Activated naive CD8-positive, alpha-beta T cell treated with anti-CD3 and anti-CD28 coated beads, Interleukin-2, amount 10 ng/mL, durations not matched to agents 7 days and 5 days (primary cell): ENCODE measurements at places on chromosomes 16 and 17. TPM values are rescaled to one million over a fixed set of nuclear protein-coding genes. Genes with fewer than 3 reads are reported as not detected.

The TNFRSF13B gene
- not detected for total RNA-seq

The GSE1 gene
- 60.9 TPM for total RNA-seq

The C17orf100 gene
- total RNA-seq, result 2.5 TPM

The STH gene
- not detected for total RNA-seq

The MT1F gene
- 24.1 TPM for total RNA-seq

The WBP2 gene
- total RNA-seq, result 107 TPM

The FBXL19 gene
- 20.1 TPM for total RNA-seq

The CANT1 gene
- 56.0 TPM for total RNA-seq

The CTF1 gene
- total RNA-seq, result 0.37 TPM

The PTX4 gene
- total RNA-seq, result not detected

- H3K4me3 ChIP-seq, result no peak overlapping the region
- H3K36me3 ChIP-seq, result no peaks in the 10 kb centered on the region
- H3K27me3 ChIP-seq, result no peaks in the 10 kb centered on the region
- DNase-seq, result no peak
These were observed 74.5 kb upstream of the MYOCD start for GRCh38 chr17:12591021-12591735.

DNA sequence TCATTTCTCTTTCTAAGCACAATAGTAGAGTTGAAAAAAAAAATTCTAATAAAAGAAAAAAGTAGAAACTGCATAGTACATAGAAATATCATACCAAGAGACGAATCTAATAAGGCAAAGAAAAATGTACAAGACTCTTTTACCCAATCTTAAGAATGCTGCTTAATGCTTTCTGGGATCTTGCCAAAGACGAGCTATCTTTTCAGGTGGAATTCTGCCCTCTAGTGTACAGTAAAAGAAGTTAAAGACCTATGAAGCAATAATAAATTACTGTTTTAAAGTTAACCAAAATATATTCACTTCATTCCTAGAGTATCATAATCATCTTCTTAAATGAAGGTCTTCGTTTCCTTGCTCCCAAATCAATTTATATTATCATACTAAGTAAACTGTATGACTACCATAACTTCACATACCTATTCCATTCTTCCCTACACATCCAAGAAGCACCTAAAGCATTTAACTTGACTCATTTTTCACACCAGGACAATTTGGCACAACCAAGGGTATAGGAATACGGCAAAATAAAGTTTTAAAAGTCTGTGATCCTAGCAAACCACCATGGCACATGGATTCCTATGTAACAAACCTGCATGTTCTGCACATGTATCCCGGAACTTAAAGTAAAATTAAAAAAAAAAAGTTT, 47.7 kb downstream of the CFDP1 start:
- no peak overlapping the region for H3K4me3 ChIP-seq
- DNase-seq, result no peak
- no peak overlapping the region for H3K27ac ChIP-seq
- H3K27me3 ChIP-seq, result peaks cover 9% of the 10 kb centered on the region

DNA sequence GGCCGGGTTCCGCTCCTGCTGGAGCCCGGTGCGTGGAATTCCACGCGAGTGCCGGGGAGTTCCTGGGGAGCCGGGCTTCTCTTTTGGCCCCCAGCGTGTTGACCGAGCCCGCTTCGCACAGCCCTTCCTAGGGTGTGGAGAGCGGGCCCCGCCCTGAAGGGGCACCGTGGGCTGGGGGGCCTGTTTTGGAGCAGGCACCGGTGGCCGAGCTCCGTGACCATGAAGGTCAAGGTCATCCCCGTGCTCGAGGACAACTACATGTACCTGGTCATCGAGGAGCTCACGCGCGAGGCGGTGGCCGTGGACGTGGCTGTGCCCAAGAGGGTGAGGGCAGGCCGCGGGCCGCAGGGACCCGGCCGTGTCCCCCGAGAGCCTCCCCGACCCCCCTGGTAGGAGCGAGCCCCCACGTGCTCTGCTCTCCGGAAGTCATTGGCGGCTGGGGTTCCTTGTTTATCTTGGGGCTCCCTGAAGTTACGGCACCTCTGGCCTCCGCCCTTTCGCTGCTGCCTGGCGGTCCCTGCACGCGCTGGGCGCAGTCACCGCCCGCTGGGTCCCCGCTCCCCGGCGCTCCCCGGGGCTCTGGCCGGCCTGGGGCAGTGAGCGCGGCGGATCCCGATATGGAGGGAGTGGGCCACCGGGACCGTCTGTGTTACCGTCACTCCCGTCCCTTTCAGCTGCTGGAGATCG, 528 bp downstream of the HAGHL start:
- no peak overlapping the region for H3K27ac ChIP-seq
- H3K36me3 ChIP-seq, result no peaks in the 10 kb centered on the region
- H3K4me1 ChIP-seq, result no peaks in the 10 kb centered on the region

DNA sequence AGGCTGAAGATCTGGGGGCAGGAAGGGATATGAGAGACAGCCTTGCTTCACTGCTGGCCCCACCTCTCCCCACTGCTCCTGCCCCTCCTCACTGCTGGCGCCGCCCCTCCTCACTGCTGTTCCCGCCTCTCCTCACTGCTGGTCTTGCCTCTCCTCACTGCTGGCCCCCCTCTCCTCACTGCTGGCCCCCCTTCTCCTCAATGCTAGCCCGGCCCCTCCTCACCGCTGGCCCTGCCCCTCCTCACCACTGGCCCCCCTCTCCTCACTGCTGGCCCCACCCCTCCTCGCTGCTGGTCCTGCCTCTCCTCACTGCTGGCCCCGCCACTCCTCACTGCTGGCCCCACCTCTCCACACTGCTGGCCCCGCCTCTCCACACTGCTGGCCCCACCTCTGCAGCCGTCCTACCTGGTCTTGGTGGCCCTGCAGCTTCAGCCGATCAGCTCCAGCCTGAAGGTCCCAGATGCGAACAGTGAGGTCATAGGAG, 9.5 kb upstream of the PAM16 start:
- no peak overlapping the region for H3K4me3 ChIP-seq
- H3K27me3 ChIP-seq, result no peaks in the 10 kb centered on the region
- peaks cover 10% of the 10 kb centered on the region for H3K36me3 ChIP-seq
- H3K27ac ChIP-seq, result no peak overlapping the region
- no peak for DNase-seq
- no peaks in the 10 kb centered on the region for H3K4me1 ChIP-seq

DNA sequence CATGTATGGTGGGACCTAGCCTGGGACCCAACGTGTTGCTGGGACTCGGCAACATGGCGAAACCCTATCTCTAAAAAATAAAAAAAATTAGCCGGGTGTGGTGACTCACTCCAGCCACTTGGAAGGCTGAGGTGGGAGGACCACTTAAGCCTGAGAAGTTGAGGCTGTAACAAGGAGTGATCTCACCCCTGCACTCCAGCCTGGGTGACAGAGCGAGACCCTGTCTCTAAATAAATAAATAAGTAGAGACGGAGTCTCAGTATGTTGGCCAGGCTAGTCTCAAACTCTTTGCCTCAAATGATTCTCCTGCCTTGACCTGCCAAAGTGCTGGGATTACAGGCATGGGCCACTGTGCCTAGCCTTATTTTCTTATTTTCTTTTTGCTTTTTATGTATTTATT, 10.1 kb upstream of the CNP start:
- no peak overlapping the region for H3K4me3 ChIP-seq
- peaks cover 1% of the 10 kb centered on the region for H3K27me3 ChIP-seq
- peaks cover 1% of the 10 kb centered on the region for H3K4me1 ChIP-seq
- DNase-seq, result no peak

DNA sequence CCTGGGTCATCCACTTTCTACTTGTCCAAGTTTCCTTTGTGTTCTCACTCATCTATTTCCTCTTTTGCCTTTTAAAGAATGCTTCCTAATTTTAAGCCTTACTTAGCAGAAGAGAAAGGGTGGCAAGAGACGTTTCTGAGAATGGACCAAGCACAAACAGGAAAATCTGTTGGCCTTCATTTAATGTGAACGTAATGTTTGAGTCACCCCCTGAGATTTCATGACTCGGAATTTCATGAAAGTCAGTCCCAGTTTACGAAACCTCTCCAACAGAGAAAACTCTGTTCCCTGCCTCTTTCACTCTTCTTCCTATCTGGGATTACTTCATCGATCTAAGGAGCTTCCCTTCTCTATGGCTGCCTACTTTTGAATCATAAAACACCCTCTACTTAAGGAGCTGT, at the start of gene CD300E:
Gene CD300E (minus strand): TSS at position 46 of the 401 bp plus-strand sequence. CDS start 117 bp downstream, outside the sequence.
- no peak within 1 kb of the TSS for H3K27ac ChIP-seq
- no peak for DNase-seq
- no peak within 1 kb of the TSS for H3K4me3 ChIP-seq
- no peaks in the 10 kb centered on the region for H3K4me1 ChIP-seq

DNA sequence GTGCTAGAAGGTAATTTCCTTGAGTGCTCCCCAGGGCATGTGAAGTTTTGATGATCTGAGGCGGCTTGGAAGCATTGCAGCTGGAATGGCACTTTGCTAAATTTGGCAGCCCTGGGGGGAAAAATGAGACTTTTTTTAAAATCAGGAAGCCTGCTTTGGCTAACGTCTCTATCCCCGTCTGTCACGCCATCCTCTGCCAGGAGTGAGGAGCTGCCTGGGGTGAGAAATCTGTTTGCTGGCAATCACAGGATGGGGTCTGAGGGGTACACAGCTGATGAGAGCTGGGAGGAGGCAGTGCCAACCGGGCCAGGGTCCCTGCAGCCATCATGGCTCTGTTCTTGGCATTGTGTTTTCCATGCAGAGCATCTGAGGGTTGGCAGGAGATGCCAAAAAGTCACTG, 2.0 kb downstream of the ABCC12 start:
- no peak for DNase-seq
- no peak overlapping the region for H3K4me3 ChIP-seq
- H3K27me3 ChIP-seq, result peaks cover 5% of the 10 kb centered on the region
- H3K36me3 ChIP-seq, result no peaks in the 10 kb centered on the region

DNA sequence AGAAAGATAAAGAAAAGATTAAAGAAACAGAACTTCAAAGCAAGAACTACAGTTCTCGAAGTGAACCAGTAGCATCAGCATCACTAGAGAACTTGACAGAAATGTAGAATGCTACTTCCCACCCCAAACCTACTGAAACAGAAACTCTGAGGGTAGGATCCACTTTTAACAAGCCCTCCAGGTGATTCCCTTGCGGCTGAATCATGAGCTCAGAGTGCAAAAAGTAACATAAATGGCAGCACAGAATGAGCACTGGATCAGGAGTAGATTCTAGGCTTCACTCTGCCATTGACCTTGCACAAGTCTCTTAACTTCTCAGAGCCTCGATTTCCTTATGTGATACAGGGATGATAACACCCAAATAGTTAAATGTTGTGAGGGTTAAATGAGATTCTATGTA, 5.8 kb downstream of the TOM1L2 start:
- H3K36me3 ChIP-seq, result peaks cover 2% of the 10 kb centered on the region
- H3K4me3 ChIP-seq, result no peak overlapping the region
- peaks cover 44% of the 10 kb centered on the region for H3K4me1 ChIP-seq
- no peak for DNase-seq

DNA sequence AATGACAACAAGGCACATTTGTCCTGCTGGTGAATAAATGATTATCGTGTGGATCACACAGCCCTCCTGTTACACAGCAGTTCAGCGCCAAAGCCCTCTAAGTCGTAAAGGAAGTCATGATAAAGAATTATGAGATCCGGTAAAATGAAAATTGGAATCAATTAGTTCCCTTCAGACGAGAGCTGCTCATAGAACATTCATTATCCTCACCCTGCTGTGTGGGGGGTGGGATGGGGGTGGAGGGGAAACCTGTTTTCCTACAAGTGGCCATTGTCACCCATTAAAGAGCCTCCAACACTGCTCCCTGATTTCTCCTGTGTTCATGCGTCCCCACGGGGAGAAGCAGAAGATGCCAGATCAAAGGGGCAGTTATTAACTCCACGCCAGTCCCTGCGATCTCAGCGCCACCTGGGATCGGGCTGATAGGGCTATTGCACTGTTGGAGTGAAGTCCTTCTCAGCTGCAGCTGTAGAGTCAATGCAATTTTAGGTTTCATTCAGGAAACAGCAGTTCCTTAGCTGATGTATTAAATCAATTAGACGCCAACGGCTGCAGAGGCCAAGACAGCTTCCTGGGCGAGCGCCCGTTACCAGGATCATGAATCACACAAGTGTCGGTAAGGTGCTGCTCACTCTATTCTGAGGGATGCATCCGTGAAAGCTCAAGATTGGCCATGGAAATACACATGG, 19.2 kb upstream of the CACNG4 start:
- no peaks in the 10 kb centered on the region for H3K36me3 ChIP-seq
- no peaks in the 10 kb centered on the region for H3K4me1 ChIP-seq
- H3K27me3 ChIP-seq, result peaks cover 47% of the 10 kb centered on the region
- DNase-seq, result no peak
- H3K4me3 ChIP-seq, result no peak overlapping the region

GRCh38 chr17:58532555-58532951, 18.1 kb upstream of the MTMR4 start:
- peaks cover 7% of the 10 kb centered on the region for H3K4me1 ChIP-seq
- H3K27me3 ChIP-seq, result peaks cover 47% of the 10 kb centered on the region
- DNase-seq, result no peak

GRCh38 chr16:29927070-29927905, 1.3 kb upstream of the KCTD13 start:
- H3K4me1 ChIP-seq, result peaks cover 22% of the 10 kb centered on the region
- peak; percentile 25 for DNase-seq
- peak overlapping the region; percentile 87 for H3K4me3 ChIP-seq
- H3K27ac ChIP-seq, result peak overlapping the region; percentile 93

DNA sequence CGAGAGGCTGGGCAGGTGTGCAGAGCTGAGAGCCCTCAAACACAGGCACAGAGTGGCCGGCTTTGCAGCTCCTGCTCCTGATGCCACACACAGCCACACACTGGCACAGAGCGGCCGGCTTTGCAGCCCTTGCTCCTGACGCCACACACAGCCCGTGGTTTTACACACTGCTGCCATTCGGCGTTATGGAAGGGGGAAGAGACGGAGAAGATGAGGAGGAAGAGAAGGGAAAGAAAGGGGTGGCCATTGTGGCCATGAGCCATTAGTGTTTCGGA, 26.8 kb downstream of the WSCD1 start:
- no peaks in the 10 kb centered on the region for H3K36me3 ChIP-seq
- no peak for DNase-seq
- H3K27ac ChIP-seq, result no peak overlapping the region

- DNase-seq, result no peak
- peaks cover 1% of the 10 kb centered on the region for H3K4me1 ChIP-seq
- no peaks in the 10 kb centered on the region for H3K36me3 ChIP-seq
These were observed 40.3 kb downstream of the CYB561 start for GRCh38 chr17:63405741-63406261.

DNA sequence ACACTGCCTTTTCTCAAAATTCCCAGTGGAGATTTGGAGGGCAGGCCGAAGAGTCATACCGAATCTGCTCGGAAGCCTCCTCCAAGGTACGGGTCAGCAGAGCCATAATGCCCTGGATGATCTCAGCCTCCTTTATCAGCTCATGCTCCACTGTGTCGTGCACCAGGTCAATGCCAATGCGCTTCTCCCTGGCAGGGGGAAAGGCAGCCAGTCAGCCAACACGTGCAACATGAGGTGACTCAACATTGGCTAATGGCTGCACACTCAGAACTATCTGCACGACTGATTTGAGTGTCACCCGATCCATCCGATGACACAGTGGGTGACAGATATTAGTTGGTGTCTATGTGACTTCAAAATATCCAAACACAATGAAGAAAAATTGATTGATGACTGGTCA, 15.8 kb downstream of the TEKT1 start:
- no peak overlapping the region for H3K27ac ChIP-seq
- DNase-seq, result no peak
